Cardiac septum (tissue), 1 donor: ENCODE measurements at places on chromosomes 1 and 21. TPM values are rescaled to one million over a fixed set of nuclear protein-coding genes. Genes with fewer than 3 reads are reported as not detected.

IL20 gene
- not detected for total RNA-seq

DYRK3 gene
- total RNA-seq: 11.3 TPM

DNA sequence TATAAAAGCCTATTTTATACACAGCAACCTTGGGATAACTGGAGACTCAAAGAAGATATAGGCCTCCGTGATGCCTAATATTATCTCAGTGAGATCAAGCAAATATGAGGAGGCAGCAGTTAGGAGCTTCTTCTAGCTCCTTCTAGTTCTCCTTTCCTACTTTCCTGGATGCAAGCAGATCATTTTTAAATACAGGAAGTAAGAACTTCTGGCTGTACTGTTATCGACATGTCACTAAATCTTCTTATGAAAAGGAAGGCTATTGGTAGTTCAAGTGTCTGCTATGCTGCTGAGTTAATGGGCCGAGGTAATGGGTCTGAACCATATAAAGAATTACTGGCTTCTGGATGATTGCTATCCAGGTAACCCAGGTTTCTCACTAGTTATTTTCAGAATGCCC lies 15.9 kb downstream of the HSPA13 start:
- no peak for DNase-seq

- no peak for DNase-seq
These were observed 9.1 kb downstream of the NHLH1 start for GRCh38 chr1:160375788-160376524.

DNA sequence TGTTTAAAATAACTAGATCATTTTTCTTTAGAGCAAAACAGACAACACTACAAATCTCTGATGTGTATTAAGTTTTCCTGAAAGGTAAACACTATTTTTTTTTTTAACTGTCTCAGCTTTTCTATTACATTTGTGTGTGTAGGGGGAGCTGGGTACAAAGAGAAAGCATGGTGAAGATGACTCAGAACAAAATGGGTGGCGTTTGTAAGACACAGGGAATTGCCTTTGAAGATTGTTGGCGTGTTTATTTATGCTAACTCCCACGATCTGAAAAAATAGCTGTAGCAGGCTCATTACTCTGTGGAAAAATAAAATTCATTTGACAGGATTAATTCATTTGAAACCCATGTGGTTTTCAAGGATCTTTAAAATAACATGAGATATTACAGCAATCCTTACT lies 285.1 kb downstream of the RYR2 start:
- DNase-seq: no peak
